Stimulated activated CD8-positive, alpha-beta memory T cell treated with anti-CD3 and anti-CD28 coated beads, Interleukin-15, amount 100 ng/mL, for 4 hours (primary cell): ENCODE measurements at places on chromosomes 12 and 14.

DNA sequence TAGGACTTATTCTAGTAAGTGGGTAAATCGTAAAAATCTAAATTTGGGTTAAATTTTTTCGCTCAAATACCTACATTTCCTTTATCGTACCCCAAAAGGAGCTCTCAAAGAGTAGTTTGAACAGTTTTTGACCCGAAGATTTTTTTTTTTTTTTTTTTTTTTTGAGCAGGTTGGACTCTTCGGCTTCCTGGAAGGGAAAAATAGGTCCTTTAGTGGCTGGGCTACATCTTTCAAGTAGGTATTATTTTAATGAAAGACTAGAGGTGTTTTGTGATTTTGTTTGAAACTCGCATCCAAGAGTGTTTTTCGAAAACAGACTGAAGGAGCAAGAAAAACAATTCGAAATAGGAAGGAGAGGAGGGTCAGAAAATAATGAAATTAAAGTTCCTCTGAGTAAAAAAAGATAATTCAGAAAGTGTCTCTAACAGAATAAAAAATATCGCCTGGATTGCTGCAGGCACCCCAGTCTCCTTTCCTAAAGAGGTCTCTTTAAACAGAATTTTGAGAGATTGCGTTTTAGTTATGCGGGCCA is 6.0 kb downstream of the CDKN1B start:
- DNase-seq = no peak

DNA sequence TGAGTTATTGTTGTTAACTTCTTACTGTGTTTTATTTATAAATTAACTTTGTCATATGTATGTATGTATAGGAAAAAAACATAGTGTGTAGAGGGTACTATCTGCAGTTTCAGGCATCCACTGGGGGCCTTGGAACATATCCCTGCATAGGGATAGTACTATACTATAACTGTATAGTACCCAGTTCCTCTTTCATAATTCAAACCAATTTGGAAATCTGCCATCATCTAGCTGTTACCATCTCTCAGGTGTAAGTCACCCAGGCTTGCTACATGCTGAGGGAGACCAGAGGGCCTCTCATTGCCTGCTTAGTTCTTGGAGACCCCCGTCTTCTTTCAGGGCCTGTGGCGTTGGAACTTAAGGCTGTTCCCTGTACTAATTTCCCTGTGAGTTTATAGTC is 12.9 kb upstream of the DCD start:
- DNase-seq = no peak

DNA sequence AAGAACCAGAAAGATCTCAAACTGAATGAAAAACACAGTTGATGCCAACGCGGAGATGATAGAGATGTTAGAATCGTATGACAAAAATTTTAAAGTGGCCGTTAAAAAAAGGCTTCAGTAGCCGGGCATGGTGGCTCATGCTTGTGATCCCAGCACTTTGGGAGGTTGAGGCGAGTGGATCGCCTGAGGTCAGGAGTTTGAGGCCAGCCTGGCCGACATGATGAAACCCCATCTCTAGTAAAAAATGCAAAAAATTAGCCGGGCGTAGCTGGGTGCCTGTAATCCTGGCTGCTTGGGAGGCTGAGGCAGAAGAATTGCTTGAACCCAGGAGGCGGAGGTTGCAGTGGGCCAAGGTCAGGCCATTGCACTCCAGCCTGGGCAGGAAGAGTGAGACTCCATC is 5.4 kb upstream of the ACVRL1 start:
- no peak for DNase-seq

DNA sequence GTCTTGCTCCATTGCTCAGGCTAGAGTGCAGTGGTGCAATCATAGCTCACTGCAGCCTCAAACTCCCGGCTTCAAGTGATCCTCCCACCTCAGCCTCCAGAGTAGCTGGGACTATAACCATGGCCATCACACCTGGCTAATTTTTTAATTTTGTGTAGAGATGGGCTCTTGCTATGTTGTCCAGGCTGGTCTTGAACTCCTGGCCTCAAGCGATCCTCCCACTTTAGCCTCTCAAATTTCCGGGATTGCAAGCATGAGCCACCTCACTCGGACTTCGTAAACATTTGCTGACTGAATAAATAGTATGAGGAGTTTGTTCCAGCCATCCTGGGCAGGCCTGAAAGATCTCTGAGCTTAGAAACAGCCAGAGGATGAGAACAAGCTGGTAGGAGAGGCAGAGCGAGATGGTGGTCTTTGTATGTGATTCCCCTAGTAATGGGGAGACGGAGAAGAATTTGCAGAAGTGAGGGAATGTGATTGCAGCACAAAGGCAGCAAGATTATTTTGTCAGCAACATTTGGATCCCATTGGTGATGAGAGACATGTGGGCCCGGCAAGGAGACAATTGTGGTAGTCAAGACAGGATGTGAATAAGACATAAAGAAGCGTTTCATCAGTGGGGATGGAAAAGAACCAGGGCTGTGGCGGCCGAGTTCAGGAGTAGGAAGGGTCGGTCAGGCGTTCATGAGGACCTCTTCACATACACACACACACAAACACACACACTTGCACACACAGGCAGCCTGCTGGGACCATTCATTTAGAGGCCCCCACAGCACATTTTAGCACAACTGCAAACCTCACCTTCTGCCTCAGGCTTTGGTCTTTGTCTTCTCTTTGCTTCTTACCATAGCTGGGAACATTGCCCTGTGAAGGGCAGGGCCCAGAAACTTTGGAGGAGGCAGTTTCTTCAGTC is 155.5 kb downstream of the ZFP36L1 start:
- no peak for DNase-seq

DNA sequence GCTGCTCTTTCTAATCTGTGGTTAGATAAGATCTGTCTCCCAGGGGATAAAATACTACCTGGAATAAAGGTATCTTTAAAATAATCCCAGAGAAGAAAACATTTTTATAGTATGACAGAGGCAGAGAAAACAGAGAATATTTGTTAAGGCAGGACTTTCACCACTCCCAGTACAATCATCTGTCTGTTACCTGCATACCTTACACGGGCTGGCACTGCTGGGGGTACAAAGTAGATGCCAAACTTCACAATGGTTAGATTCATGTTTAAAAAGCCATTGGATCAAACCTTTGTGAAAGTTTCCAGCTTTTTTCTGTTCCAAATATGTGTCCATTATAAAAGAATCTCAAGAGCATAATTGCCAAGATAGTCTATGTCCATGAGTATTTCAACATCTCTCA is 273.6 kb upstream of the BTG1 start:
- DNase-seq = no peak

DNA sequence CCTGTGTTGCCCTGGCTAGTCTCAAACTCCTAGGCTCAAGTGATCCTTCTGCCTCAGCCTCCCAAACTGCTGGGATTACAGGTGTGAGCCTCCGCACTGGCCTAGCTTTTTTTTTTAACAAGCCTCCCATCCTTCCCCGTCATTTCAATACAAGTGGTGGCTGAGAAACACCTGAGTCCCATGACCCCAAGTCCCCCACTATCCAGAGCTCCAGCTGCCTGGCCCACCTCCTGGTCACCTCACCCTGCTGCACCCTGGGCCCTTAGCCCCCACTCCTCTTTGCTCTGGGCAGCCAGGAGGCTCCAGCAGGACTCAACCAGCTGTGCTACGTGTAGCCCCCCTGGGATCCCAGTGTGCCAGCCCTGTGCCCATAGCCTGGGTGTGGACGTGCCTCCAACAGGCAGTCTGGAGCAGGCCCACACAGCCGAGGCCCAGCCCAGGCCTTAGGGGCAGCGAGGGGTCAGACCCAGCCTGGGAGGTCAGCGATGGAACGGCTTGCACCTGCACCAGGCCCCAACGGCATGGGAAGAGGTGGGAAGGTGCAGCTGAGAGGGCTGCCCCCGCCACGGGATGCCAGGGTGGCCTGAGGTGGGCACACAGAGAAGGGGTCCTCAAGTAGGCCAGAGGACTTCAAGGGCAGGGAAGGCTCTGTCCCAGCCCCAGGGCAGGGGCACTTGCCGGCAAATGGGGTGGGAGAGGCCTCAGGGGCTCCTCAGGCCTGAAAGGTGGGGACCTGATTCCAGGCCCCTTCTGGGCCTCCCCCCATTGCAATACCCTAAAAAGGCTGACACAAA is 6.5 kb downstream of the AHNAK2 start:
- no peak for DNase-seq

GRCh38 chr12:111826316-111826715 is 15.7 kb upstream of the MAPKAPK5 start:
- no peak for DNase-seq

GRCh38 chr12:75271576-75271975 is 58.5 kb downstream of the CAPS2 start:
- no peak for DNase-seq

GRCh38 chr14:81416194-81416952 is 16.2 kb upstream of the STON2 start:
- DNase-seq = no peak

DNA sequence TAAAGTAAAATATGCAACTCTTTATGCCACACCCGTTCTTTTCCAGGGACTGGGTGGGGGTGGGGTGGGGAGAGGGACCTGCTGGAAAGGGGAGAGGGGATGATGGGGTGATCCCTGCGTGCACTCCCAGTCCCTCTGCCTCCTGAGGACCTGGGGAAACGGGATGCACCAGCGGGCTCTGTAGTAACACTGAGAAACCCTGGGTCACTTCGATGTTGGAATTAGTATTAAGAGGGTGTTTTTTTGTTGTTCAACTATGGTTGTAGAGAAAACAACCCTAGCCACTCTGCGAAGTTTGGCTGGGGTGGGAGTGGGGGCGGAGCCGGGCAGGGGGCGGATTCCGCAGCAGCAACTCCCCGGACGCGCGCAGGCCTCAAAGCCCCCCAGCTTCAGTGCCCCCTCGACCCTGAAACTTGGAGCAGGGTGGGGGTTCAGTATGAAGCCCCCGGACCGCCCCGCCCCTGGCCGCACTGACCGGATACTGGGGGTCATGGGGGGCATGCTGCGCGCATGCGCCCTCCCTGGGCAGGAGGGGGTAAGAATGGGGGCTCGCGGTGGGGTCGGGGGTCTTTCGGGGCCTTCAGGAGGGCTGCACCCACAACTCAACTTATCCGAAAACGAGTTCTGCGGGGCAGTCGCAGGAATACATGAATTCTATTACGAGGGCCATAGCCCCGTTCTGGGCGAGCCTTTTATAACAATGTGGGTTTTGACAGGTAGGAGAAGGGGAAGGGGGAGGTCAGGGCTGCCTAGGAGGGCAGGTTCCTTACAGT is 1.3 kb upstream of the ARHGEF25 start:
- no peak for DNase-seq

DNA sequence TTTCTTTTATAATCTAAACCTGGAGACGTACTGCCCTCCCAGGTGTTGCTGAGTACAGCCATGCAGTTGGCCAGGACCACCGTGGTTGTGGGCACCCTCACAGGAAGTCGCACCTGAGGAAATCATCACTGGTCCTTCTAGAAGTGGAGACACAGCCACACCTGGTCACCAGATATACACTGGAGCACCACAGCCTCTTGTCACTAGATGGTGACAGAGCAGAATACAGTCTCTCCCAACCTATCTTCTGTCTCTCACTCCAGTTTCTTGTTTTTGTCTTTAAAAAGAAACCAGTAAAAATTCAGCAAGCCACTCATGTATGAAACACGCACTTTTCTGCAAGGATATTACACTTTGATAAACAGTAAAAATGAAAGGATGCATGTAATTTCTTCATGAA is 43.1 kb upstream of the GPHB5 start:
- DNase-seq = no peak

GRCh38 chr12:52312086-52312485 is 9.1 kb downstream of the KRT83 start:
- no peak for DNase-seq

DNA sequence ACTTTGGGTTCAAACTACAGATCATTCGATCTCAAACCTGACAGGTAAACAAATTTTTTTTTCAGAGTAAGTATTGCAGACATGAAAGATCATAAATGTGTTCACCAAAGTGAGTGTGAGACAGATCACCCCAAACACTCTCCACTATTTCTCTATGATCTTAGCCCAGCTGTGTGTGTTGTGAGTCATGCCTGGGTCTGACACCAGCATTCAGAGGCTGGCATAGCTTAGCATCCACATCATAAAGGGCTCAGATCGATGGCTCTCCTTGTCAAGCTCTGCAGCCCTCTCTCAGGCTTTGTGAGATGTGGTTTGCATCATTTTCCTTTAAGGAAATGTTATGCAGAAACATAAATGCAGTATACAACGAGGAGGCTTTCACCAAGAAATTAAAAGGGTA is 164.9 kb downstream of the ETV6 start:
- DNase-seq = no peak

GRCh38 chr12:95608252-95609033 is 57.2 kb upstream of the USP44 start:
- no peak for DNase-seq

DNA sequence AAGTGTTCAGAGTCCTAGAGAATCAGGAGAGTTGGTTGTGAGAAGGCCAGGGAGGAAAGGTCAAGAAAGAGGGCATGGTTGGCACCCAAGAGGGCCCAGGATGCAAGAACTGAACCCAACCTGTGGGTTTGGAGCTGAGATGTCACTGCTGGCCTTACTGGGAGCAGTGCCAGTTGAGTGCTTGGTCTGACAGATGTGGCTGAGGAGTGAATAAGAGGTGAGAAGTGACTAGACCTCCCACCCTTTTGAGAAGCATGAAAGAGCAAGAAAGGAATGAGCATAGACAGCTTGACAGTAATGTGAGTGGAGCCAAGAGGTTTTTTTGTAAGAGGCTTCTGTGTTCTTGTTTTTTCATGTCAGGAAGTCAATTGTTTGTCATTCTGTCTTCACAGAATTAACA is 95.3 kb downstream of the FGD4 start:
- no peak for DNase-seq

GRCh38 chr12:76407710-76408109 is 59.5 kb upstream of the BBS10 start:
- no peak for DNase-seq

- no peak for DNase-seq
Measured at GRCh38 chr12:85445060-85445938, 165.3 kb downstream of the ALX1 start.

- no peak for DNase-seq
Measured at GRCh38 chr12:7731486-7731885, 15.7 kb downstream of the CLEC4C start.

DNA sequence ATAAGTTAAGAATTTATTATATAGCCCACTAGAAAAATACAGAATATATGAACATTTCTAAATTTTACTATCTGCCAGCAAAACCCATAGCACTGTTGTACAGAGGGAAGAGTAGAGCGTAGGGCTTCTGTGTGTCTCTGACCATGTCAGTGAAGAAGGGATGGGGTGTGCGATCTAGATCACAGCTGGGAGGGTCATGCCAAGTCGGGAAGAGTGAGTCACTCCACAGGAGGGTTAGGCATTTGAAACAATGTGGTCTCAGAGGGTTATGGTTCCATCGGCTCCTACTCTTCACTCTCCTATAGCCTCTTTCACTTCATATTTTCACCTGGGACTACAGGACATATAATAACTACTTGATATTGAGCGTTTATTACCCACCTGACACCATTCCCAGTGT is 185.1 kb upstream of the DDHD1 start:
- DNase-seq = no peak
